ENCODE measurements at places on chromosomes 6 and 20. TPM values are rescaled to one million over a fixed set of nuclear protein-coding genes. Genes with fewer than 3 reads are reported as not detected.

The KCNK15 gene
- 4.8 TPM for total RNA-seq

DNA sequence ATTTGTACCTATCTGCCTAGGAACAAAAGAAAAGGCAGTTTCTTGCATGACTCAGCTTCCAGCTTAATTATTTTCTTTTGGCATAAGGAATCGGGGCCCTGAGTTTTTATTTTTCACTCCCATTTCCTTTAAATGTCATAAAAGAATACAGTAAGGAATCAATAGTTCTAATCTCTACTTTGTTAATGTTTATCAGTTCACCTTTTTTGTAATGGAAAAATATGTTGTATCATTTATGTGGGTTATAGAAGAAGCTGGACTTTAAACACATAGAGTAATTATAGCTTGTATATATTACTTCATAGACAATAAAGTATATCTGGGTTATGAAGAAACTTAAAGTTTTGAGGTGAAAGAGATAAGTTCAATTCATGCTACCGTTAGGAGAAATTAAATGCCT lies 1214.8 kb upstream of the GJE1 start:
- DNase-seq: no peak
- peak overlapping the region; percentile 17 for H3K4me3 ChIP-seq
- H3K36me3 ChIP-seq: no peaks in the 10 kb centered on the region
- peak overlapping the region; percentile 74 for H3K27ac ChIP-seq
- peaks cover 15% of the 10 kb centered on the region for H3K4me1 ChIP-seq

DNA sequence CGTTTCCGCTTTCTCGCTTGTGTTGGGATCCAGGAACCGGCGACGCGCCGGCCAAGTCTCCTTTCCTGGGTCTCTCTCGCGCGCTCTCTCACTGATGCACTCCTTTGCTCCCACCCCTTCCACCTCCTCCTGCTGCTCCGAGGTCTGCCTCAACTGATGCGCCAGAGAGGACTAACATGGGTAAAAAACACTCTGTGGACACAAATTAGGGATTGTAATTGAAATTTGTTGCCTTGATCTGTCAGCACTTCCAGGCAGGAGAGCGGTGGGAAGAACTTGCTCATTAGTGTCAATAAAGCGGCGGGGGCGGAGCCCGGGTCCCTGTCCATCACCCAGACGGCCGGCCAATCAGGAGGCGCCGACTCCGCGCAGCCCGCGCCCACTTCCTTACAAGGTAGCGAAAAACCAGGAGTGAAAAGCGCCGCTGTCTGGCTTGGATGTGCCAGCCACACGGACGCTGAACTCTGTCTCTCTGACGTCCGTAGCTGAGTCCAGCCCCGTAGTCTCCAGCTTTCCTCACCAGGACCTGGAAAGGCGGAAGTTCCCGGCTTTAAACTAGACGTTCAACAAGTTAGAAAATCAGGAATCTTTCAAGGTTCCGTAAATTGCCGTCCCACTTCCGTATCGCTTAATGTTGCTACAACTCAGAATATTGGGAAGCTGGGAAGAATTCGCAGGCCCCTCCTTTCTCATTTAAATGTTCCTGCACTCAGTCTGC lies at the start of gene TBX18:
Gene TBX18, minus strand, starts transcription at position 267 of the 718 bp plus-strand sequence. CDS start 417 bp downstream, outside the sequence.
- no peaks in the 10 kb centered on the region for H3K27me3 ChIP-seq
- H3K4me3 ChIP-seq: peak within 1 kb of the TSS; percentile 70
- H3K4me1 ChIP-seq: peaks cover 14% of the 10 kb centered on the region

DNA sequence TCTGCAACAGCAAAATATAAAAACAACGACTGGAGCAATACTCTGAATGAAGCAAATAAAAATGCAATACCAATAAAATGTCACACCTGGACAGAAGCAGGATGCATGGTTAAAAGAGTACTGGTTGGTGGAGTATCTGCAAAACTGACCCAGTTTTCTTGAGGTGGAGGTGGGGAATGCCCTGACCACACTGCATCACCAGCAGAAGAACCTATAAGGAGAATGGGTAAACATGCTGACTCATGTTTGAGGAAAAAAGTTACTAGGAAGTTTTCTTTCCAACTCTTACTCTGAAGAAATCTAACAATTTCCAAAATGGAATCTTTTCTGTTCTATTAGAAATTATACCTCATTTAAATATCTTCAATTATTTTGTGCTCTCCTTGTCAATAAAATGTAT lies 43.6 kb downstream of the REPS1 start:
- no peak overlapping the region for H3K27ac ChIP-seq
- DNase-seq: peak; percentile 7
- H3K4me1 ChIP-seq: peaks cover 25% of the 10 kb centered on the region
- no peaks in the 10 kb centered on the region for H3K27me3 ChIP-seq
- no peak overlapping the region for H3K4me3 ChIP-seq

The CDSN gene
- 0.35 TPM for total RNA-seq

DNA sequence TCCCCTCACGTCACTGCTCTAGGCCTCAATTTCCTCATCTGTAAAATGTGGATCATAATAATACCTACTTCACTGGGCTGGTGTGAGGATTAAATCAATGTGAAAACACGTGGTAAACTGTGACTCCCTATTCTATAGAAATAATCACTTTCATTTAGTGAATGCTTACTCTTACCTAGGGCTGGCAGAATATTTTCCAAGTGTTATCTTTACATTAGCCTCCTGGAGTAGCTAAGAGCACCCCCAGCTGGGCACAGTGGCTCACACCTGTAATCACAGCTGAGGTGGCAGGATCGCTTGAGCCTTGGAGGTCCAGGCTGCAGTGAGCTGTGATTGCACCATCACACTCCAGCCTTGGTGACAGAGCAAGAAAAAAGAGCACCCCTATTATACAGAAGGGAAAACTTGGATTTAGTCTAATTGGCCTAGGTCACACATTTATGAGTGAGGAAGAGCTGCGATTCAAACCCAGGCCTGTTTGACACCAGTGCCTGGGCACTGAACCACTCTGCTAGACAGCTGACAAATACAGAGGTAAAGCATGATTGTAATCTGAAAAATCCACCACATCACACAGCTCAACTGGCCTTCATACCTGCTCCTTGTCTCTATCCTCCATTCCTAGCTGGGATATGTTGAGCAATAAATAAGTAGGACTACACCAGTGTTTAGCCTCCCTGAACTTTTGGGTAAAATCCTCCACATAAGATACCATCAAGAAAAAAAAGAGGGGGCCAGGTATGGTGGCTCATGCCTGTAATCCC lies 1.4 kb upstream of the SNTA1 start:
- H3K4me3 ChIP-seq: peak overlapping the region; percentile 92
- peaks cover 16% of the 10 kb centered on the region for H3K4me1 ChIP-seq
- peak overlapping the region; percentile 56 for H3K27ac ChIP-seq
- DNase-seq: peak; percentile 61
- H3K36me3 ChIP-seq: peaks cover 20% of the 10 kb centered on the region
